ENCODE measurements at places on chromosomes 11 and 22.

DNA sequence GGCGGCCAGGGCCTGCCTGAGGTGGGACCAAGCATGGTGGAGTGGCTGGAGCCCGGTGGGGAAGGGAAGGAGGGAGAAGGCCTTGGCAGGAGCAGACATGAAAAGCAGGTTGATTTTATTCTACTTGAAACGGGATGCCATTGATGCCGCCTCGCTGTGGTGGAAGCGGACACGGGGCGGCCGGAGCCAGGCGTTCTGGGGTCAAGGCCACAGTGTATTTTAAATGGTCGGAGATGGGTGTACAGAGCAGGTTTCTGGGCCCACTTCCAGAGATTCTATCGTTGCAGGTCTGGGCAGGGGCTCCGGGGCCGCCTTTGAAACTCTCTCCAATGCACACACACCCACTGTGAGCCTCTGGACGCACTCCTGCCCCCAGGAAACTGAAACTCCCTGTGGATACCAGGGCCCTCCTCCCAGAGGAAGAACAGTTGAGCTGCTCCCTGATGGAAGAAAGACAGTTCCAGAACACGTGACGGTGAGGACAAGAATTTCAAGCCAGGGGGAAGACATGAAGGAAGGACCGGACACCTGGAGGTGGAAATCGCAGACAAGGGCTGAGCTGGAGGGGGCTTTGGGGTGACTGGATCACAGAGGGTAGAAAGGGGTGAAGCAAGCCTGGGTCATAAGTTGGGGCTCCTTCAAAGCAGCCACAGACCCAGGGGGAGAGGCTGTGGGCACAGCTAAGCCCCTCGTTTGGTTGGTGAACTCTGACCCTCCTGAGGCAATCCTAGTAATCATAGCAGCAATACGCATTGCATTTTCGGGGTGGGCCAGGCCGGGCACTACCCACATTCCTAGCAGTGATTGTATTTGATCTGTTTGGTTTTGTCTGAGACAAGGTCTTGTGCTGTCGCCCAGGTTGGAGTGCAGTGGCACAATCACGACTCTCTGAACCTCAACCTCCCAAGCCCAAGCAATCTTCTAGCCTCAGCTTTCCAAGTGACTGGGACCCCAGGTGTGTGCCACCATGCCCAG is 12.3 kb upstream of the LINC01488 start:
- no peak for DNase-seq

GRCh38 chr11:131504199-131504949 is 134.0 kb downstream of the NTM start:
- DNase-seq = peak; percentile 45

DNA sequence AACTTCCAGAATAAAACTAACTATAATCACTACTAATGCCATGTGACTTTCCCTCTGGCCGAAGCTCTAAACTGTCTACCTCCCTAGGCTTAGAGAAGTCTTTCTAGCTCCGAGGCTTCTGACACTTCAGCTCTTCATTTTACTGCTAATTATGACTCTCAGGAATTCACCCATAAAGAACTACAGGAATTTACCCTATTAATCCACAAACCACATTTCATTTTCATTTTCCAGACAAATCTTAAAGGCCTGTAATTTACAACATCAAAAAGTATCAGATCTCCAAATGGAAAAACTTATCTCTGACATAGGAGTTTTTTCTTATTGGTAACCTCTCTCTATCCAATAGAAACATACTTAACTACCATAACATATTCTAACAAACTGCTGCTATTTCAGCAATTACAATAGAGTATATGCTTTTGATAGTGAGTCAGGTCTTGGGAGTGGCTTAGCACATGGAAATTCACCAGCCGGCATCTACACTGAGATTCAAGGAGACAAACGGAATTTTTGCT is 33.4 kb downstream of the MRTFA start:
- DNase-seq = no peak

- no peak for DNase-seq
These were observed 7.2 kb downstream of the POLD4 start for GRCh38 chr11:67345920-67346819.

GRCh38 chr22:47019012-47019790 is 256.8 kb downstream of the TBC1D22A start:
- no peak for DNase-seq

DNA sequence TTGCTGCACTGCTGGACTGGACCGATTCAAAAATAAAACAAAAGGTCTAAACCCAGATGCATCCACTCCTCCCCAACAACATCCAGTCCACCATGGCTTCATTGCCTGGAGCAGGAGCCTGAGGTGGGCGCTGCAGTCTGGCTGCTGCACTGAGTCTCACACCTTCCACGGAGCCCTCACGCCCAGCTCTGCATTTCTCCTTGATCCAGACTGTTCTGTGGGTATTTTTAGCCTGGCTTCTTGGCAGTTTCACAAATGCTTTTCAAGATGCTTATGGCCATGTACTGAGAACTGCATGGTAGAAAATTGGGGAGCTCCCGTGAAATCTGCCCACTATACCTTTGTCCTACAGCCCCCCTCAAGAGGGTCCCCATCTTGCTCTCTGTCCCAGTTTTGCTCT is 53.3 kb upstream of the JAM3 start:
- no peak for DNase-seq

- no peak for DNase-seq
These were observed 16.9 kb upstream of the CCDC188 start for GRCh38 chr22:20167643-20168322.

DNA sequence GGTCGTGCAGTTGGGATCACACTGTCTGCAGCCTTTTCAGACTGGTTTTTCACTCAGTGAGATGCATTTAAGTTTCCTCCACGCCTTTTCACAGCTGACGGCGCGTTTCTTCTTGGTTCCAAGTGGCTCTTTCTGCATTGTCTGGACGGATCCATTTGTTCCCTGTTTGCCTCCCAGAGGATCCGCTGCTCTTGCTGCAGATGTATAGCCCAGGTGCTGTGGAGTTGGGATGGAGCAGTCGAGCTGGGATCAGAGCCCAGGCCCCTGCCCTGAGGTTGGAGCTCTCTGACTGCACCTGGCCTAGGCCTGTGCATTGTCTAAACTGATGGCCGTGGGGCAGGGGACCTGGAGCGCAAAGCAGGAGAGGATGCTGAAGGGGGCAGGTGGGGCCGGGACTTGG is 51.6 kb downstream of the PARVB start:
- DNase-seq = no peak

- no peak for DNase-seq
These were observed 51.8 kb upstream of the LMO1 start for GRCh38 chr11:8315463-8315862.

DNA sequence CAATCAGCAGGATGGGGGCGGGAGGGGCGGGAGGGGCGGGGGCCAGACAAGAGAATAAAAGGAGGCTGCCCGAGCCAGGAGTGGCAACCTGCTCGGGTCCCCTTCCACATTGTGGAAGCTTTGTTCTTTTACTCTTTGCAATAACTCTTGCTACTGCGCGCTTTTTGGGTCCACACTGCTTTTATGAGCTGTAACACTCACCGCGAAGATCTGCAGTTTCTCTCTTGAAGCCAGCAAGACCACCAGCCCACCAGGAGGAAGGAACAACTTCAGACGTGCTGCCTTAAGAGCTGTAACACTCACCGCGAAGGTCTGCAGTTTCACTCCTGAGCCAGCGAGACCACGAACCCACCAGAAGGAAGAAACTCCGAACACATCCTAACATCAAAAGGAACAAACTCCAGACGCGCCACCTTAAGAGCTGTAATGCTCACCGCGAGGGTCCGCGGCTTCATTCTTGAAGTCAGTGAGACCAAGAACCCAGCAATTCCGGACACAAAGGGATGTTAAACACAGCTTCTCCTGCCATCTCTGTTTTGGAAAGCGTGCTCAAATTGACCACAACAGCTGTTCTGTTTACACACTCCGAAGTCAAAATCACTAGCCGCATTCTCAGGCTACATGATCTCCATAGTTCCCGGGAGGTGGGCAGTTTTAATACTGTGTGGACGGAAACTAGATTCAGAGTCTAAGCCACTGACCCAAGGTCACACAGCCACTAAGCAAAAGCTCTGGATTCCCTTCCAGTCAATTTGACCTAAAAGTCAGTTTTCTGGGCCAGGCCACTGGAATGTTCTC is 11.9 kb downstream of the PLAAT2 start:
- peak; percentile 49 for DNase-seq

- no peak for DNase-seq
These were observed 82.6 kb upstream of the CSNK2A3 start for GRCh38 chr11:11435635-11436034.

DNA sequence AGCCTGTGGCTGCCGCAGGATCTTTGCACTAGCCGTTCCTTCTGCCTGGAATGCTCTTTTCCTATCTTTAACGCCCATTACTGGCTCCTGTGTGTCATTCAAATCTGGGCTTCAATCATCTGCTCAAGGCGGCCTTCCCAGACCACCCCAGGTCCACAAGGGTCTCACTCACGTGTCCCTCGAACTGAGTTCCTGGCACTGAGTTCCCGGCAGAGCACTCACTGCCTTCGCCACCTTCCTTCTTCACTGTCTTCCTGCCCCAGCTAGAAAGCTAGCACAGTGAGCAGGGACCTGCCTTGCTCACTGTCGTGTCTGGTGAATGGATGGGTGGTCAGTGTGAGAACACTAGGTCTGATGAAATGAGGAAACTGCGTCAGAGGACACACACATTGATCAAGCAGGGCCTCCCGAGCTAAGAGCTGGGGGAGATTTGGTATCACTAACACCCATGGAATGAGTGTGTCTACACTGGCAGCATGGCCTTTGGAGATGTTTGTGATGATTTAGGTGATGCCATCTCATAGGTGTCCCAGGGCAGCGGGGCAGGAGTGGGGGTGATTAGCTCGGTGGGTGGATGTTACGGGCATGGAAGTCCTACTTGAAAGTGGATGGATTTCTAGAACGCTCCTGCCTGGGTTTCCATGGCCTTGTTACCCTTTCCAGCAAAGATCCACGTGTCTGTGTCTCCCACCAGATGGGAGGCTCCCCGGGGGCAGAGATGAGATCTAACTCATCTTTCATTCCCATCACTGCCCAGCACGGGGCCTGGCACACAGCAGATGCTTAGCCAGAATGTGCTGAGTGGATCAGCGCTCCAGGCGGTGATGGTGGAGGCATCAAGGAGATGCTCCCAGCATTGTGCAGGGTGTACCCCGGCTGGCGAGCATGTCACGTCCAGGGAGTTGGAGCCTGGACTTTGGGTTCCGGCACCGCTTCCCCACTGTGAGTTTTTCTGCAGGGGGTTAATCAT is 64.5 kb downstream of the SHISAL1 start:
- no peak for DNase-seq

GRCh38 chr11:38791346-38791961 is 2193.4 kb upstream of the RAG2 start:
- peak; percentile 60 for DNase-seq

- no peak for DNase-seq
These were observed 2.0 kb downstream of the PLEKHA7 start for GRCh38 chr11:17012179-17012578.

- peak; percentile 72 for DNase-seq
These were observed 11.2 kb upstream of the IGLL1 start for GRCh38 chr22:23591201-23591791.

GRCh38 chr11:88431675-88432341 is 94.3 kb upstream of the CTSC start:
- DNase-seq = no peak

- no peak for DNase-seq
These were observed 82.1 kb downstream of the USP47 start for GRCh38 chr11:11923828-11924227.

DNA sequence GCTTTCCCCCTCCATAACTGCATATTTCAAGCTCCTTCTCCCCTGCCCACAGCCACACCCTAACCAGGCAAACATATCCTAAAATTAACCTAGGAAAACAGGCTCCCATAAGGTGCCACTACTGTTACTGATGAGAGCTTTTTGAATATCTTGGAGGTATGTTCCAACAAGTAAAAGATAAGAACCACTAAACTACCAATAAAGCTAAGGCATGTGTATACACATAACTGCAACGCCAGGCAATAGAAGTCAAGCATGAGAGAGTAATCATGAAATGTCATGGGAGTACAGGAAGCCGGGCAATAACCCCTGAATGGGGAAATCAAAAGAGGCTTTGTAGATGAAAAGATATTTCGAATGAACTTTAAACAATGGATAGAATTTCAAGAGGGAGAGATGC is 9.3 kb downstream of the MMP13 start:
- DNase-seq = no peak

GRCh38 chr11:2752923-2753322 is 53.1 kb upstream of the KCNQ1OT1 start:
- DNase-seq = no peak

GRCh38 chr22:22896601-22897000 is 9.0 kb downstream of the IGLL5 start:
- DNase-seq = no peak

DNA sequence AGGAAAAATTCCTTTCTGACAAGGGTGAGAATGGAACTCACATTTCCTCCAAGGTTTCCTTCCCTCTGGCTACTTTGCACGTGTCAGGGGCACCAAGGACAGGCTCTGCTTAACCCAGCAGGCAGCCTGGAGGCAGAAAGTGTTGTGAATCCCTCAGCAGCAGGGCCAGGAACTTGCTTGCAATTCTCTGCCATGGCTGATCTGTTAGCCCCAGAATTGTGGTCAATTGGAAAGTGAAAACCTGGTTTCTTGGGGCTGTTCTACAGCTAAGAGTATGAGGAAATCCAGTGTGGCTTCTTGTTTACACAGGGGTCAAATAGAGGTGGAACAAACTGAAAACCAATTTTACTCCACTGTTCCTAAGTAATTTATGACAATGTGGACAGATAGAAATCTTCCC is 38.3 kb upstream of the CEP295 start:
- DNase-seq = peak; percentile 31

DNA sequence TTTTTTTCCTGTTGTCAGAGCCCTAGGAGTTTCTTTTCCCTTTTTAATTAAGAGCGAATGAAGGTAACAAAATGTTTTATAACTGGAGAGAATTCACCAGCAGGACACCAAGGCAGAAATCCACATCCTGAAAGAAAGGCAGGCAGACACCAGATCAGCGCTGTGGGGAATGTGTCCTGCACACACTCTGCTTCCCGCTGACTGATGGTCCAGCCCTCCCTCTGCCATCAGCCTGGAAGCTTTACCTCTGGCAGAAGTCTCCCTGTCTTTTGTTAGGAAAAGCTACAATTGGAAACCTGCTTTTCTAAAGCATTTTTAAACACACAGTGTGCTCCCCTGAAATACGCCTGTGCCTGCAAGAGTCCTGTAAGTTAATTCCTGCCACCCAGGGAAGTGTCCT is 638.5 kb downstream of the NTM start:
- no peak for DNase-seq

- DNase-seq = no peak
These were observed at the start of gene CCDC88B for GRCh38 chr11:64339754-64340408. CCDC88B (plus strand) TSS chr11:64340204; CDS start chr11:64340267, 63 bp downstream.

DNA sequence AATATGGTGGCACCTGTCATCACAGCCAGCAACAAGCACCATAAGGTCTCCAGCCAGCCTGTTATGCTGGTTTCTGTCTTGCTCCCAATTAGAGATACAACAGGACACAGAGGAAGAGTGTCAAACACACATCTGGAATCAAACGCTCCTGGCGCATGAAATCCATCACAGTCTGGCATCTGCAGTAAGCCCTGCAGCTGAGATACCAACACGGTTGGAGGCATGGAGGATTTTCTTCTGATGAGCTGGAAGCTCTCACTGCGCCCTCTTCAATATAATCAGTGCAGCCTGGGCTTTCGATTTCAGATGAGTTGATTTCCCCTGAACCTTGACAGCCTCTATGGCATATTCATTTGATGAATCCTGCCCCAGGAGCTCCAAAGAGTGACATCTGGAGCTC is 27.8 kb upstream of the CARS1 start:
- no peak for DNase-seq

Measured in SJCRH30 (cell line).